ENCODE measurements at places on chromosomes 5 and 9.

DNA sequence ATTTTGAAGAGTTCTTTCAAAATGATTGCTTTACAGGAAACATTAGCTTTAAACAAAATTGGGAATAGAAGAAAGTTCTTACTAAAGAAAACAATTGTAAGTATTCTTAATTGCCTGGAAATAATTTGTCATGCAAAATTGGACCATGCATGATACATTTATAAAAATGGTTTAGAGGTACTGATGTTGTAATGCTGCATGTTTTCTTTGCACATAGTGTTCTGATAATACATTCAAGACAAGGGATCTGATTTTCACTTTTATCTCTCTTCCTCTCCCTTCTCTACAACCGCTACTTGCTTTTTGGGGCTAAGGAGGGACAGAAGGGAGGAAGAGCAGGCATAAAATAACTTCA is 211.6 kb upstream of the MPDZ start:
- no peak for DNase-seq

DNA sequence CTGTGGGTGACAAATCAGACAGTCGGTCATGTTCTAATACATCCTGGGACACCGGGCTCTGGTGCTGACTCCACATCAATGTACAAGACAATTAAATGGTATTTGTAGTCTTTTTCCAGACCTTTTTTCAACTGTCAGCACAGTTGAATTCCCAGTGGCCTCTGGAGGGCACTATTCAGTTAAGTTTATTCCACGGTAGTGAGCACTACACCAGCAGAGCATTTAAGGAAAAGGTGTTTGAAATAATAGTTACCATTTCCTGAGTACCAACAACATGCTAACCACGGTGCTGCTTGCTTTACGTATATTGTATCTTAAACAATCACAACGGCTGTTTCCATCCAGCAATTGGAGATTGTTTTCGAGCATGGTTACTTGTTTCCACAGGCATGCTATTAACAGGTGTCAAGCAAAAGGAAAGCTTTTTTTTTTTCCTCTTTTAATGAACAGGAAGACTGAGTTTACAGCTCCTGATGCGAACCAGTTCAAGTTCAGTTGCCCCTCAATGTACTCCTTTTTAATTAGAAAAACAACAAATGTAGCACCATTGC is 186.7 kb downstream of the PDZD2 start:
- peak; percentile 29 for DNase-seq

GRCh38 chr5:96823900-96824380 is 16.2 kb upstream of the ERAP1 start:
- DNase-seq = peak; percentile 96

DNA sequence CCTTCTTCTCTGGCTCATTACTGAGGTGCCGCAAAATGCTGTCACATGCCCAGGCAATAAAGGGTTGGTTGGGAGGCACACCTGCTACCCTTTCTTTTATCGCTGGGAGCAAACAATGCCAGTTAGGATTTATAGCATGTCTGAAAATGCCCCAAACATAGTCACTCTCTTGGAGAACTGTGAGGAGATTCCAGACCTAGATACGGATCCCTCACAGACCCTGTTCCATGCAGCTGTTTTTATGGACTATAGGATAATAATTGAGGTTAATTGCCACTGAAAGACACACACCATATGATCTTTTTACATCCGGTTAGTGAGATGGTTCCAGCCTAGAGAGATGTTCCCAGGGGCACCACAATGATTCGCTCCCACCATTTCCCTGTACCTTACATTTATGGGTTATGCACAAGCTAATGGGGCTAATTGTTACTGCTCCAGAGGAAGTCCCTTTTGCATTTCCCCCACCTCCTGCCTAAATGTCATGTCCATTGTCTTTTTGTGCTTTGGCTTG is 318.1 kb downstream of the PIK3R1 start:
- no peak for DNase-seq

GRCh38 chr5:127031147-127031862 is 947 bp upstream of the MARCHF3 start:
- DNase-seq = no peak

DNA sequence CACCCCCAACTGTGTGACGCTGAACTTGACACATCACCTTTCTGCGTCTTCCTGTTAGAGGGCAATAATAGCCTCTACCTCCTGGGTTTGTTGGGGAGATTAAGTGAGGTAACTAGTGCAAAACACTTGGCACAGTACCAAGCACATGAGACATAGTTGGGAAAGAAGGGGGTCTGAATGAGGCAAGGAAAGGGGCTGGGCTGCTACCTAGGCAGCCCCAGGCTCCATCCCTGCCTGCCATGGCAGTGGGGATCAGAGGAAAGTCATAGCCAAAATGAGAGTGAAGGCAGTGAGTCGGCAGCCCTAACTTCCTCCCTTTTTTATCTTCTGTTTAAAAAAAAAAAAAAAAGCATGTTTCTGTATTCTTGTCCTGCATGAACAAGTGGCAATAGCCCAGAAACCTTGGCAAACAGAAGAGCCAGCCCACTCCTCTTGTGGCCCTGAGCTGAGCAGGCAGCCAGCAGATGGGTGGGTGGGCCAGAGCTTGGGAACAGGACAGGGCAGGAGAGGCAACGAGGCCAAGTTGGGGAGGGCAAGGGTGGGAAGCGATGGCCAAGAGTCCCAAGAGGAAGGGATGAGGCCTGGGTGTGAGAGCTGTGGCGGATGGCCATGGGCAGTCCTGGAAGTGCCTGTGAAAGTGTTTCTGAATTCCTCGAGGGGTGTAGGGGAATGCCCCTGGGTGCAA is 11.4 kb downstream of the CAMK2A start:
- no peak for DNase-seq

GRCh38 chr9:92378865-92379560 is 25.4 kb downstream of the OGN start:
- DNase-seq = no peak

DNA sequence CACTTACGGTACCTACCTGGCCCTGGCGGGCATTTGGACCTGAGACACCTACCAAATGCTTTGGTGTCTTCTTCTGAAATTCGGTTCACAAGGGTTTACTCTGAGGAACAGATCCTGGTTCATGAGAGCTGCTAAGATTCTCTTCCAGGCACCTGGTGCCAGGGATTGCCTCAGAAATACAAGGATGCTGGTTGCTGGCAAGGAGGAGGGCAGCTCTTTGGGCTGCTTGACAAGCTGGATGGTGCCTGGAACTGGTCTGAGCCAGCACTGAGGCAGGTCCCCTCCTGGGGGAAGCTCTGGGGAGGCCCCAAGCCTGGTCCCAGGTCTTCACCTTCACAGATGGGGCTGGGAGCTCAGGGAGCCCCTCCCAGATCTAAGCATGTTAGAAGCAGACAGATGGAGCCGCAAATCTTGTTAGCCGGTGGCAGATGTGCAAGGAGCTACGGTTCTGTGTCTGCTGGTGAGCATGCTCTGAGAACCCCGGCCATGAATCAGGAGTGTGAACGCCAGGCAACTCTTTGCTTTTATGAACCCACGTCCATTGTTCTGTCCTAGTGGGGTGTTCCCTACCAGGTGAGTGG is 16.3 kb downstream of the FABP6 start:
- no peak for DNase-seq

GRCh38 chr5:138492560-138493045 is 27.3 kb downstream of the EGR1 start:
- DNase-seq = no peak

- DNase-seq = no peak
These were observed 19.1 kb downstream of the CREBRF start for GRCh38 chr5:173075137-173075843.

DNA sequence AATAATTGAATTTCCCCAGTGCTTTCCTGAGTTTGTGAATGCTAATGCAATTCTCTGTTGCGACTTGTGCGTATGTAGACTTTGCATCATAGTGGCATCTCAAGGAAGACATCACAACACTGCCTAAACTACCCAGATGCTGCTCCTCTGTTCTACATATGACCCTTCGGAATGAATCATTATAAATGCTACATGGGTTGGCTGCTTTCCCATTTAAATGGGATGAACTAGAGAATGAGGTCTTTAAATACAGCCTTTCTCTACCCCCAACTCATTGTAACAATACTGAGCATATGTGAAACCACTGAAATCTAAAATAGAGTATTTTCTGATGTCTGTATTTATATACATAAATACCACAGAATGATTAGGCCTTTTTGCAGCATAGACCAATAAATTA is 136.6 kb upstream of the ICE1 start:
- DNase-seq = no peak

DNA sequence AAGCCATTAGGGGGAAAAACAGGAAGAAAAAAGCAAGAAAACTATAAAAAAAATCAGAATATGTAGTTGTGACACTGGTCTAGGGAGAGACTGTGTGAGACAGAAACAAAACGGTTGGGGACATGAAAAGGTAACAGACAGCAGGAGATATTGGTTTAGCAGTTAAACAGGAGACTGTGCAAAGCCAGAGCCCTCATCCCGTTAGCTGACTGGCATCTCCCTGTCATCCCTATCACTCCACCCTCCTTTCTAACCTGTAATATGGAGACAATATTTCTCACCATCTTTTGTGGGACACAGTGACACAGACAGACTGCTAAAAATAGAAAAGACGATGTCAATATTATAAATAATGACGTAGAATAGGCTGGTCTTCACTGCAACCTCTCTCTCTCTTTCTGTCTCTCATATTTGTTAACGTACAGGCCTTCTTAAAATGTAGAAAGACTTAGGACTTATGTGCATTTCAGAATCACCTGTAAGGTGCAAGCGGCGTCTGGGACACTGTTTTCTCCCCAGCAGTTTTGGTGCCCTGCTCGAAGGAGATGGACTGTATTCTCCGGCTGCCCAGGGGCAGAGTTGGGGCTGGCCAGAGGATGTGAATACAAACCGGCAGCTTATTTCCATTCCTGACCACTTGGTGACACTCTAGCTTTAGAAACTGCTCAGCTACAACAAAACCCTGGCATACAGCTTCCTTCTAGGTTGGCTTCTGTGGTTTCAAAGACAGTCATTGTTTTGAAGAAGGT is 190.6 kb downstream of the MAT2B start:
- peak; percentile 46 for DNase-seq

DNA sequence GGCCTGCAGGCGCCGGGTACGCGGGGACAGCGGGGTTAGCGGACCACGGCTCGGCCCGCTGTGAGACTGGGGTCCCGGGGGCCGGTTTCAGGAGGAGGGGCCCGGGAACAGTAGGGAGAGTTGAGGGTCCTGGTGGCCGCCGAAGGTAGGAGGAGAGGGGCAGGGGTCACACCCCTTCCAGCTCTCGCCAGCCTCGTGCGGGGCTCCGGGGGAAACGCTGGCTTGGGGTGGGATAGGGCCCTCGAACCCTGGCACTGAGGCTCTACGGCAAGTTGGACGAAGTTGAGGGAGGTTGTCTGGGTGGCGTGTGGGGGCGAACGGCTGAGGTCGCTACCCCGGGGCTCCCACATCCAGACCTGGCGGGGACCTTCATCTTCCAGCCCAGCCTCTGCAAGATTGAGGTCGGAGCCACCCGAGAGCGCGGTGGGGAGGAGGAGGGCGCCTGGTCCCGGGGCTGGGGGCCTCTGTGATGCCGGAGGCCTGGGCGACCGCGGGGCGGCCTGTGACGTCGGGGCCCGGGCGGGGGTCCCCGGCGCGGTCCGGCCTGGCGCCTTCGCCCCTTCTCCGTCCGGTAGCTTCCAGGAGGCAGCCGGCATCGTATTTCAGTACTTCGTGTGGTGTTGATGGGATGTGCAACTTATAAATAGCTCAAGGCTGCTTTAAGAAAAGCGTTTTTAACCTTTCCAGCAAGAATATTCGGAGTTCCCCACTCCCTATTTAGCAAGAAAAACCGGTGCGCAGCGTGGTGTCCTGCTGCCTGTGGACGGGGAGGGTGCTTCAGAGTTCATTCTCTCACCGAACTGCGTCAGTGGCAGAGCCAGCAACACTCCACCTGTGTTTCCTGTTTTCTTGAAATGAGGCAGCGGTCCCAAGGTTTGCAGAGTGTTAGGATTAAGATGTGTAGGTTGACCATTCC is 902 bp downstream of the HABP4 start:
- no peak for DNase-seq

- DNase-seq = no peak
These were observed 35.8 kb upstream of the ATP10B start for GRCh38 chr5:160887780-160888179.

DNA sequence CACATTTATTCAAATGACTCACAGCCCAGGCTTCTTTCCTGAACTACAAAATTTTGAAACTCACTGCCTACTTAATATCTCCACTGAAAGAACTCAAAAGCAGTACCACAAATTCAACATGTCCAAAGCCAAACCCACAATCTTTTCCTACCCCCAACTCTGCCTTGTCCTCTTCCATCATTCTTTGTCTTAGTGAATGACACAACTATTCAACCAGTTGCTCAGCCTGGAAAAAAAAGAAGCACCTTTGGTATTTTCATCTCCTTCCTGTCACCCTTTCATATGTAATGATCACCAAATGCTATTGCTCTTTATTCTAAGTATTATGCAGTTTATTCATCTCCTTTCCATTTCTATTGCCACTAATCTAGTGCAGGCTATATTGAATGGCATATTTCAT is 216.3 kb downstream of the TMEM232 start:
- no peak for DNase-seq

DNA sequence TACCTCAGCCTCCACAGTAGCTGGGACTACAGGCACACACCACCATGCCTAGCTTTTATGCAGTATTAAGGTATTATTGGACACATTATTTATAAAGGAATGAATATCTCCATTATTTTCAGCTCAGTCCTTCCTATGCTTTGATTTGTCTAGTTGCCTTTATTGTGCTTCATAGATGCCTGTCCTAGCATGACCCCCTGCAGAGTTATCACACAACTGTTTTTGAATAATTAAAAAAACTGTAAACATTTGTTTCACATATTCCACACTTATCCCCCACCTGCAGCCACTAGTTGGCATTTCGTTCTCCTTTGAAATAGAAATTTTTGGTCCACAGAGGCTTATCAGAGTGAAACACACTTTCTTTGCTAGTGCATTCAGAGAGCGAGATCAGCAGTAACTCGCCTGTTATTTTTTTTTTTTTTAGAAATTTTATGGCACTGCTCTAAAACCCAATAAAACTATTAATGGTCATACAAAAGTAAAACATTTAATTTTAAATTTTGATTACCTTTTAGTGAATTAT is 151.8 kb upstream of the RASA1 start:
- DNase-seq = no peak

- DNase-seq = peak; percentile 48
These were observed 329.3 kb downstream of the PIK3R1 start for GRCh38 chr5:68544648-68545552.

GRCh38 chr5:76641514-76642120 is 18.4 kb upstream of the F2RL2 start:
- peak; percentile 60 for DNase-seq

DNA sequence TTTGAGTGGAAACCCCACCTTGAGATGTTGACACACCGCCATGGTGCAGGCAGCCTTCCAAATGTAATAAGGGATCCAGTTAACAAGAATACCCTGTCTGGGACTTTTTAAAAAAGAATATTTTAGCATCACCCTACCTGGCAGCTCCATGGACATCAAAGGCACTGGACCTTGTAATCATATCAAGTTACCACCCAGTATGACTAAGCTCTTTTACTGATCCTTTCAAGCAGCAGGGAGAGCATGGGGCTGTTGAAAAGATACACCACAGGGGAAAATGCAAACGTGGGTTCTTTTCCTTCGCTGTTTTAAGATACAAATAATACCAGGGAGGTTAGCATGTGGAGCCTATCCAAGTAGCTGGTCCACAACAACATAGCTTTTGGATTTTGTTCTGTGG is 211.2 kb downstream of the SAXO1 start:
- DNase-seq = peak; percentile 51

GRCh38 chr9:92402826-92403745 is 1.3 kb downstream of the OGN start:
- no peak for DNase-seq
